Renal cortex interstitium (tissue), 15 donors: ENCODE measurements at places on chromosomes 5 and 9.
A peak's percentile ranks its signal among the peaks of the same experiment; 100 is the strongest.

DNA sequence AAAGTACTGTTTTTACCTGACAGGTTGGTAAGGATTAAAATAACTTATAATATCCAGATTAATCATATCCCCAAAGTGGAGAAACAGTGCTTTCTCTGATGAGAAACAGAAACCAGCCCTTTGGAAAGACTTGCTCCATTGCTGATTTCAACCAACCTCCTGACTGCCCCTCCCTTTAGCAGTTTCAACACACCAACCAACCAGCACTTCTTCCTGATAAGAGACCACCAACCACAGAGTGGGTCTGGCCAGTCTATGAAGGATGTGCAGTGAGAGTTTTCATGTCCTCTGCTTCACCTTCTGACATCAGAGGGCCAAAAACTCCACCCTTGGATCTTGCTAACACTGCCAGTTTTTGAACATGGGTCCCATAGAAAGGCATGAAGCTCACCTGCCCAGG, 28.1 kb downstream of the RIGI start:
- no peak for DNase-seq

DNA sequence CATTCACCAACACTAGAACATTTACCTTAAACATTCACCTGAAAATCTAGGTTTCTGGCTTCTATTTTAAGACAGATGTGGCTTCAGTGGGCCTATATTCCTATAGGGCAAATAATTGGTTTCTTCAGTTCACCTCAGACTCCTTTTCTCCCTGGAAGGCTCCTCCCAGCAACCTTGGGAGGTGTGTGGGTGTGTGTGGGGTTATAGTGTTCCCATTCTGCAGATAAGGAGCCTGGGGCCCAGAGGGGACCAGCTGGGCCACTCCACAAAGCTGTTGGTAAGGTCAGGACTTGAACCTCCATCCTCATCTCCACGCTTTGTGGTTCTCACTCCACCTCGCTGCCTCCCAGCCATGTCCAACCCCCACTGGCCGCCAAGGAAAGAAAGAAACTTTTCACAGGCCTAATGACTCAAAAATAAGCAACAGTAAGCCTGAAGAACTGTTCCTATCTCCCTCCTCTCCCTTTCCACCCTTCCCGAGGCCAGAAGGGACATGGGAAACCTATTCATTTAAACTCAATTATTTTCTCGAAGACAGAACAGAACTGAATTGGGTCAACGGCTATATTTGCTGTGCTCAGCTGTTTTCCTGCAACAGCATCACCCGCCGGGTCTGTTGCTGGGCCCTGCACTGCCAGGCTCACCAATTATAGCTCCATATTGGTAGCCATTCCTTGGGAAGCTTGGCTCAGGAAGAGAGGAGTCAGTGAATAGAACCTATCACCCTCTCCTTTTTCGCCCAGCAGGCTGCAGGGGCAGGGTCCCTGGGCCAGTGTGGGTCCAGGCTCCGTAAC, 78.5 kb downstream of the DAB2IP start:
- DNase-seq: no peak

DNA sequence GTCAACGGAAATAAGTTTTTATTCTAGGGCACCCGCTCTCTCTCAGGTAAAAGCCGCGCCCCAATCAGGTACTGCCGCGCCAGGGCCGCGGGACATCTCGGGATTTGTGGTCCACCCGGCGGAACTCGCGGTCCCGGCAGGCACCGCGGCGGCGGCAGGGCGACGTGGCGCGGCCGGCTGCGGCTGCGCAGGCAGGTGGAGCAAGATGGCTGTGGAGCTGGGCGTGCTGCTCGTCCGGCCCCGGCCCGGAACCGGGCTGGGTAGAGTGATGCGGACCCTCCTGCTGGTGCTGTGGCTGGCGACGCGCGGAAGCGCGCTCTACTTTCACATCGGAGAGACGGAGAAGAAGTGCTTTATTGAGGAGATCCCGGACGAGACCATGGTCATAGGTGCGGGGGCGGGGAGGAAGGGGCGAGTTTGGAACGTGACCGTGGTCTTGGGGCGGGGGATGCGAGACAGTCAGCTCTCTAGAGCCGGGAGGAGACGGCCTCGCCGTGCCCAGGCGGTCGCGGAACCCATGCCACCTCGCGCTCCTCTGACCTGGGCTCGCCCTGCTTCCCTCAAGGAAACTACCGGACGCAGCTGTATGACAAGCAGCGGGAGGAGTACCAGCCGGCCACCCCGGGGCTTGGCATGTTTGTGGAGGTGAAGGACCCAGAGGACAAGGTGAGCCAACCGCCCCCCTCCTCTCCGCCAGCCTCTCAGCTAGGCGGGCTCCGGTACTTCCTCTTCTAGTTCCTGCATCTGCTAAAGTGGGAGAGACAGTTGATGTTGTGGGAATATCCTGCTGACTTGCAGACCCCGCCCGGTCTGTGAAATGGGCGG, at the start of gene TMED9:
TSS of gene TMED9 (plus strand) at position 194 of the 825 bp plus-strand sequence. CDS start at position 206, 12 bp downstream.
- DNase-seq: peak; percentile 72

- DNase-seq: no peak
These were observed 80.3 kb upstream of the RPS23 start for GRCh38 chr5:82358457-82358856.

DNA sequence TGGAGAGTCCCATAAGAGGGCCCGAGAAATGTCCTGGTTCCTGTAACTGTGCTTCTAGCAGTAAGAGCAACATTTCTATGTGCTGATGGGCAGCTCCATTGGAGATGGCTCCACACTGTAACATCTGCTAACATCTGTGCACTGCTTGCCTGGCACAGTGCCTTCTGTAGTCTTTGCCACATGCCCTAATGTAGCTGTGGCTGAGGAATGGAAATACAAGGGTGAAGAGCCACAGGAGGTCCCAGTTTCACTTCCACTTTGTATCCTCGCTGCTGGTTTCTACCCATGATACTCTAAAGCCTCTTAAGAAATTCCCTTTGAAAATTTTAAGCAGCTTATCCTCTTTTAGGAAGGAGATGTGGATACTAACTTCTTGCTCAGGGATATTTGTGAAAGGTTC, 97.4 kb downstream of the HOMER1 start:
- DNase-seq: no peak

- DNase-seq: no peak
These were observed 44.8 kb downstream of the PLCXD3 start for GRCh38 chr5:41465493-41466171.

DNA sequence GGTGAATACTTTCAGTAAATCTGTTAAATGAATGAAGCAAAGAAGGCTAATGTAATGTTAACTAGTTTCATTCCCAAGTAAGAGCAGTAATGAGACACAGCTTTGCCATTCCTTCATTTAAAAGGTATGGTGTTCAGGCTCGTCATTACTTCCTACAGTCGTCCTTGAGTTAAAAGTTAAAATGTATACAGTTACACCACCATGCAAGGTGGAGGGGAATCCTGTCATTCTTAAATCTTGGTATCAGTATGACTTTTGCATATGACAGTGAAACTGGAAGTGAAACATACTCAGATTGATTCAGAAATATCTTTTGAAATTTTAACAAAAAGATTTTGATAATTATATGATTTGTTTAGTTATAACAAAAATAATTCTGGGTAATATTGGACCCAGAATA, 25.9 kb downstream of the MTRR start:
- no peak for DNase-seq

DNA sequence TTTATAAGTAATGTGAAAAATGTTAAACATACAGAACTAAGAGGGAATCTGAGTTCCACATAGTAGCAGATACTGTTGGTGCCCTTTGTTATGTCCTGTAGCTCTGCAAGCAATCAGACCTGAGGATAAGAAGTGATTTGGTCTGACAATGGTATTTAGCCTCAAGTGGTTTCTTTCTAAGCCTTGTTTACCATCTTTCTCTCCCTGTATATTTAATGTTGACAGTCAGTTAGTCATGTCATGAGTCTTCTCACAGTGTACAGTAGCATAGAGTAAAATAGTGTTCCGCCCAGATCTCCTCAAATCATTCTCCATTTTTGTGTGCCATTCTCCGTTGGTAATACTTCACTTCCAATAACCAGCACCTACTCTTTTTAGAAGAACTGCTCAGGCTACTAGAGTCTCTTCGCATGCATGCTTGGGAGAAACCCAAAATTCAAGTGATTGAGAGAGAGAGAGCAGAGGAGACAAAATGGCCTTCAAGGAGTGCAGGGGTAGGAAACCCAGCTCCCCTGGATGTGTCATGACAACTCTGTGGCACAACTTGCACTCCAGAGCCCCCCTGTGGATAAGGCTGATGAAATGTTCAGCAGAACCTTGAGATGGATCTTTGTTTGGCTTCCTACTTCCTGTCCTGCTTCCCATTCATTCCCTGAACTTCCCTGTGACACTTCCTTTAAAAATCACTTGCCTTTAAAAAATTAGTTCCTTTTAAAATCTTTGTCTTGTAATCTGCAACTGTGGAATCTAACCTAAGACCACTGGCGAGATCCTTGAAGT, 129.2 kb upstream of the FST start:
- DNase-seq: no peak

DNA sequence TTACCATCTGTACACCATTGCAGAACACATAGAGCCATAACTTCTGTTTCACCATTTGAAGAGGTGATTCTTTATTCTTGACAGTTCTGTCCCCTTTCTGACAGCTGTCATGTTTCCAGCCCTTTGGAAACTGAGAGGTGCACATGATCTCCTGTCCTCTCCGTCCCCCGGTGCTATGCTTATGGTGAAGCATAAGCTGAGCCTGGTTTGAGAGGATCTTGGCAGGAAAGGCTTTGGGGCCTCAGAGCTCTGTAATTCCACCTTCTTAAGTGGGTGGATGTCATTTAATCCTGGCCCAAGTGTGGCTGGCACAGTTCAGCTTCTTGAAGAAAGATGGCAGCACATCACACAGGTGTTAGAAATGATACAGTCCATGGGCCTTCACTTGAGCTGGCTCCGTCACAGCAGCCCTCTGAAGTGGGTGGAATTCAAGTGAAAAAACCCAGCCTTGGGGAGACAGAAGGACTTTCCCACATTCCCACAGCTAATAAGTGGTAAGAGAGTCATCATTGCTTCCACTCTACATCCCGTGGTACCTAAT, 30.7 kb upstream of the GRPEL2 start:
- no peak for DNase-seq

DNA sequence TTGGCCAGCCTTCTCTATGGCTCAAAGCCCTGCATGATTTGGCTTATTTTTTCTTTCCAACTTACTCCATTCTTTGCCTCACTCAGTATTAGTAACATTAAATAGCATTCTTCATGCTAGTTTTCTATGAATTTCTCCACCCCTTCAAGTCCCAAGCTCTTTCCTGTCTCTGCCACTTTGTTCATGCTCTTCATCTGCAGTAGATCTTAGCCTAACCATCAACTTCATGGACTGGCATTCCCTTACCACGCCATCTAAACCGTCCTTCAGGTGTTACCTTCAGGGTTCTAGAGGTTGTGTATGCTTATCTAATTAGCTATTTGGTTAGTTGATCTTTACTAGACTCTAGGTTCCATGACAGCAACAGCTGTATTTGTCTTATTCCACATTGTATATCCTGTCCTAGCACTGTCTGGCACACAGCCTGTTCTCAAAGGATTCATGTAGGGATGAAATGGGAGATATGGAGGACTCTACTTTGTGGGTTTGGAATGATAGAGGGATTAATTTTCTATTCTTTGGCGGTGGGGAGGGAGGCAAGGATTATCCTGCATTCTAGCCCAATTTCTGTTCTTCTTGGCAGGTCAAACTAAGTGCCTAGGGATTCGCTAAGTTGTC, 26.4 kb downstream of the TMEM167A start:
- no peak for DNase-seq

DNA sequence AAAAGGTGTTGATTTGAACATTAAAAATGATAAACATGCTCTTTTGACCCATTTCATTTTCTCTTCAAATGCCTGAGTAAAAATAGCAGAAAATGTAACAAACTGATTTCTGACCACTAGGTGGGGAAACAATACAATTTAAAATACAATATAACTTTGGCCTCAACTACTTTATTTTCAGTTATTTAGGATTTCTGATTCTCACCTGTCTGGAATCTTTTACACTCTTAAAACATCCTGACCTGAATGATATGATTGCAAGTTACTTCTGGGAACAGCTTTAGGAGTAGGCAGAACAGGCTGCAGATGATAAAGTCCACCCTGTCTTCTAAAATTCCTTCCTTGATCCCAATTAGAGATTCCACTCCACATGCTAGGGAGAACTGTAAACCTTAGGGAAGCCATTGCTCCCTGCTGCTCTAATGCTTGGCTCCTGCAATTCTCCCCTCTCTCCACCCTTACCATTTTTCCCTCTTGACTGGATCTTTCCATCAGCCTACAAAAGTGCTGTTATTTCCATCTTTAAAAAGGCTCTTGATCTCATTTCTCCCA, 70.3 kb downstream of the FYB1 start:
- DNase-seq: no peak

DNA sequence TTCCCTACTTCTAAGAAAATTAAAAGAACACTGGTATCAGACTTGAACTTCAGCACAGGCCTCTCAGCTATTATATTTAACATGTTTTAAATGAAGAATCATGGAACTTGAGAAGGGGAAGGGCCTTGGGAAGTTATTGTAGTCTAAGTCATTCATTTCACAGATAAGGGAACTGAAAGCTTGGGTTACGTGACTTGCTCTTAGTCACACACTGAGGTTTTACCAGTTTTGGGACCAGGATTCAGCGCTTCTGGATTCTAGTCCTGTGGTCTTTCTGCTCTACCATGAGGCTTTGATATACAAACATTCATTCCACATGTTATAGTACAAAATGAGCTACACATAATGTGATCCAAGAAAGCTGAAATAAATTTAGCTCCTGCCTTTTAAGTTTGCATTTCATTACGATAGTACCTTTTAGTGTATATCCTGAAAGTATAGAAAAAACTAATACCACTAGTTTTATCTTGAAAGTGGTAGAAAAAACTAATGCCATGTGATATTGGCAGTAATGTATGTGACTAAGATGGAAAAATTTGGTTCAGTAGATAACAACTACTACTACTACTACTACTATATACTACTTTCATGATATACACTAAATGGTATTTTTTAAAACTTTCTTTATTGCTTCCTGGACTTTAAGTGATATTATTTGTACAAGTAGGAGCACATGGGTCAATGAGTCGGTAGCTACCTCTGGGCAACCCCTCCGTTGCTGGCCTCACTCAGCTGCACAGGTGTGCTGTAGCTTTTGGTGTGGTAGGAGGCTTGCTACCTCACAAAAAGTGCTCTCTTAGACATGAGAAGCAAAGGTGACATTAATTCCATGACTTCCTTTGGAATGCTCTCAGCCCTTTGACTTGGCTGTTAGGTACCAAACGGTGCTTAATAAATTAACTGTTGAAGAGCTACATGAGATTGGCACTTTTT, 40.7 kb downstream of the F2RL2 start:
- no peak for DNase-seq
